ENCODE measurements at places on chromosomes 6 and 20. TPM values are rescaled to one million over a fixed set of nuclear protein-coding genes. Genes with fewer than 3 reads are reported as not detected.

The TPBG gene
- total RNA-seq, result 32.2 TPM

The RFX6 gene
- total RNA-seq, result not detected

The MEP1A gene
- not detected for total RNA-seq

The KCNK5 gene
- total RNA-seq, result 6.9 TPM

The PLA2G7 gene
- 2.0 TPM for total RNA-seq

The TGM2 gene
- total RNA-seq, result 57.3 TPM

The ENPP5 gene
- total RNA-seq, result 14.6 TPM

The ABHD16B gene
- total RNA-seq, result not detected

The CITED2 gene
- 218 TPM for total RNA-seq

The ALDH5A1 gene
- total RNA-seq, result 21.0 TPM

The TENT5A gene
- 13.5 TPM for total RNA-seq
